LNCaP clone FGC (cell line): ENCODE measurements at places on chromosomes 13 and 19.

DNA sequence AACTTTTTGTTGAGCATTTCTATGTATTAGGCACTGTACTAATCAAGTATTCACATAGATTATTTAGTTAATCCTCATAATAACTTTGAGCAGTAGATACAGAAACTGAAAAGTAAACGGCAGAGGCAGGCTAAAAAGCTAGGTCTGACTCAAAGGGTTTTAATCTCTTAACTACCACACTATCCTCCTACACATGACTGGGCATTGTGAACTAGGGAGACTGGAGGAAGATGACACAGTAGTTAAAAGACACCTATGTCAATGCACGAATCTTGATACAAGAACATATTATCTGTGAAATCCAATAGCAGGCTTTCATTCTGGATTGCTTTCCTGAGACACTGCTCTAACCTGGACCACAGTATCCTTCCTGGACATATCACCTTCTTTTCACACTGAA is 36.3 kb downstream of the MICU2 start:
- no peak for DNase-seq

- DNase-seq, result no peak
These were observed 17.0 kb upstream of the PIK3R2 start for GRCh38 chr19:18135712-18136584.

GRCh38 chr13:30145709-30146367 is 161.5 kb downstream of the KATNAL1 start:
- no peak for DNase-seq

DNA sequence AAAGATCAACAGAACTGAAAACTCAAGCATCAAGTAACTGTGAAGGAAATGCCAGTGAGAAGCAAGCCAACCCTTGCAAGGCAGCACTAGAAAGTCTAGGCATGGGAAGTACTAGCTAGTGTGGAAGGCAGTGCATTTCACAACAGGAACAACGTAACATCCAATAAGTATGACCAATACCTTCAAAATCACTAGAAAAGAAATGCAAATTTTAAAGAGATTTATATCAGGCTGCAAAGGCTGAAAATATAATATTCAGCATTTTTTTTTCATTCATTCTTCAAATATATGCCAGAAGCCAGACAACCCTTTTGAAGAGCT is 121.9 kb downstream of the DLEU7 start:
- no peak for DNase-seq

DNA sequence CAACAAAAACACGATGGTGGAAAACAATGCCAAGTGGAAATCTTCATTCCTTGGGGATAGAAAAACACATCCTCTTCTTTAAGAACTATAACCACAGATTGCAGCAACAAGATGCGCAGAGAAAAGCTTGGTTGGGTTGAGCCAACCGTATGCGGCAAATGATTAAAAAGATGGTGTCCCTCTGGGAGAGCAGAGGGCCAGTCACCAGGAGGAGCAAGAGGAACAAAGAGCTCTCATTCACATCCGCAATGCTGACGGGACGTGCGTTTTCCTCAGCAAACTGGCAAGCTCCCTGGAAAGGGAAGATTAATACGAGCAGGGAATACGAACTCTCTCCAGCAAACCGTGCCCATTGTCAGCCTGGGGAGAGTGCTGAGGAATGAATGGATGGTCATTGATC is 141.6 kb downstream of the KATNAL1 start:
- no peak for DNase-seq

GRCh38 chr13:99347335-99347878 is 40.2 kb upstream of the GPR183 start:
- DNase-seq, result no peak

DNA sequence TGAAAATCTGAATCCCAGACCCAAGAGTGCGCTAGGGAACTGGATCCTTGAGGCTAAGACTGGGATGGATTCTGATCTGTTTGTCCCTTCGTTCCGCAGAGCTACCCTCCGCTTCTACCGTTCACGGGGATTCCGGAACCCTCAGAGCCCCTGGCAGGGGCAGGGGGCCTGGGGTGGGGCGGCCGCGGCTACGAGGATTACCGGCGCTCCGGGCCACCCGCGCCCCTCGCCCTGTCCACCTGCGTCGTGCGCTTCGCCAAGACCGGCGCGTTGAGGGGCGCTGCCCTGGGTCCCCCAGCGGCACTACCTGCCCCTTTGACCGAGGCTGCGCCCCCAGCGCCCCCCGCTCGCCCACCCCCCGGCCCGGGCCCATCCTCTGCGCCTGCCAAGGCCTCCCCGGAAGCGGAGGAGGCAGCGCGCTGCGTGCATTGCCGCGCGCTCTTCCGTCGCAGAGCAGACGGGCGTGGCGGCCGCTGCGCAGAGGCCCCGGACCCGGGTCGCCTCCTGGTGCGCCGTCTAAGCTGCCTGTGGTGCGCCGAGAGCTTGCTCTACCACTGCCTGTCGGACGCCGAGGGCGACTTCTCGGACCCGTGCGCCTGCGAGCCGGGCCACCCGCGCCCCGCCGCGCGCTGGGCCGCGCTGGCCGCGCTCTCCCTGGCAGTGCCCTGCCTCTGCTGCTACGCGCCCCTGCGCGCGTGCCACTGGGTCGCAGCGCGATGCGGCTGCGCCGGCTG is 7.1 kb downstream of the SPRED3 start:
- DNase-seq, result no peak

- DNase-seq, result no peak
These were observed 57.8 kb upstream of the C1QTNF9B start for GRCh38 chr13:23955064-23955463.

- DNase-seq, result no peak
These were observed 76.6 kb downstream of the DGKH start for GRCh38 chr13:42125046-42125445.

GRCh38 chr19:55495646-55496349 is 7.6 kb downstream of the SSC5D start:
- DNase-seq, result no peak

DNA sequence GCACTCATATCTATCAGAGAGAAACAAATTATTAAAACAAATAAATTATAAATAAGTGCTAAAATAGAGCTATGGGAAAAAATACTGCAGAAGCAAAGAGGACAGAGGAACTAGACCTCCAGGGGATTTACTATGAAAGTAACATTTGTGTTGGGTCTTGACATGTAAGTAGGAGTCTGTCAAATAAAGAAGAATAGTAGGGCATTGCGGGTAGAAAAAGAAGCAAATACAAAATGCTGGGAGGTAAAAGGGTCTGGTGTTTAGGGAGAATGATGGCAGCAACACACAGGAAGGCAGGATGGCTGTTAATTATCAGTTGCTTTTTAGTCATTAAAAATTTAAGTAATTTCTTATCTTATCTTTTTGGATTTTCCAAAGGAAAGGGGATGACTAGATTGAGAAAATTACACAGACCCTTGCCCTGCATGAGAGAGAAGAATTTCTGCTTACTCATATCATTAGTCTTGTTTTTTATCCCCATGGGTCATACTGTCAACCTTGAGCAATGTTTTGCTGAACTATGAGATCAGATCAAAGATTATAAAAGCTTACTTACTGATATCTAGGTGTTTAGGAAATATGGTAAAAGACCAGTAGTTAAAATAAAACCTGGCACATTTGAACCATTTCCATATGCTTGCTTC is 472.7 kb downstream of the DIAPH3 start:
- DNase-seq, result no peak

- DNase-seq, result no peak
These were observed 2.2 kb upstream of the MCF2L start for GRCh38 chr13:112966776-112967175.

DNA sequence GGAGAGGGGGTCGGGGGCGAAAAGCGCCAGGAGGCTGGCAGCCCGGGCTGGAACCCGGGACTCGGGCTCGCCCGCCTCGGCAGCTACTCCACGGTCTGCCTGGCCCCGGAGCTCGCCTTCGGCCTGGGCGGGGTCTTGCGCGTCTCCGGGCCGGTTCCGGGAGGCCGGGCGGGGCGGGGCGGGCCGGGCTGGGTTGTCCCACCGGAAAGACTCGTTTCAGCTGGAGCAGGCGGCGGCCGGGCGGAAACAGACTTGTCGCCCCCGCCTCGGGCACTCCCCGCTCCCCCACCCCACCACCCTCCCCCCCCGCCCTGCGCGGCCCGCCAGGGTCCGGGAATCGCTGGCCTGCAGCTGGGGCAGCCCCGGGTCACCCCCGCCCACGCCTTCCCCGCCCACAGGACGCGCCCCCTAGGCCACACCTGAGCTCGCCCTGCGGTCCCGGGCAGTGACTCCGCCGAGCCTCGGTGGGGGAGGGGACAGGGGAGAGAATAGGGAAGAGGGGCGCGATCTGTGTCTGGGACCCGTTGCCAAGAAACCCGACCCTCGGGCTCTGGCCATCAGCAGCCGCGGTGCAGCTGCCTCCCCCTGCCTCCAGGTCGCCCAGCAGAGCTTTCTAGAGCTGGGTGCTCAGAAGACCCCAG is 109.4 kb downstream of the KCTD15 start:
- no peak for DNase-seq

- DNase-seq, result no peak
These were observed at the start of gene ARID3A for GRCh38 chr19:925526-926322. TSS of gene ARID3A (plus strand) at chr19:926035. CDS start at chr19:929529, 3,494 bp downstream.

DNA sequence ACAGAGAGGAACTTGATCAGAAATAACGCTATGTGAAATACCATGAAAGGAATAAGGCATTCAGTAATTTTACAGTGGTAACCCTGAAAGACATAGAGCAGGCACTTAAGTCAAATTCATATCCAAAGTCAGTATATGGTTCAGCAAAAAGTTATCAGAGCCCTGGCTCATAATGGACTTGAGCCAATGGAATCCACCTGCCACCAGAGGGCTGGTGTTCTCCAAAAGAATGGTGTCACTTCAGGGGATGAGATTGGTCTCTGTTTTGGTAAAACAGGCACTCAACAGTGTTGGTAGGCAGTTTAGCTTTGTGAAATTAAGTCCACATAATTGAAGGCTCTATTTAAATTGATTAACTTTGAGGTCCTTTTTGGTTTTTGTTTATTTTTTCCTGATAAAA is 93.9 kb downstream of the LIG4 start:
- no peak for DNase-seq

GRCh38 chr19:791567-792305 is 5.5 kb upstream of the PTBP1 start:
- DNase-seq, result no peak

GRCh38 chr19:4115818-4116385 is 8.0 kb downstream of the MAP2K2 start:
- DNase-seq, result no peak
